ENCODE measurements at places on chromosomes 7 and 10. TPM values are rescaled to one million over a fixed set of nuclear protein-coding genes. Genes with fewer than 3 reads are reported as not detected.

TAF6 gene
- total RNA-seq, result 55.4 TPM

PRSS37 gene
- not detected for total RNA-seq

FAM13C gene
- 10.9 TPM for total RNA-seq

WNT8B gene
- not detected for total RNA-seq

PRLHR gene
- not detected for total RNA-seq

DNAJC30 gene
- total RNA-seq, result 7.9 TPM

NUDT13 gene
- 1.4 TPM for total RNA-seq

NAPEPLD gene
- total RNA-seq, result 9.6 TPM

FGL2 gene
- total RNA-seq, result 20.9 TPM

CPED1 gene
- total RNA-seq, result 12.9 TPM

PTN gene
- total RNA-seq, result 2.4 TPM

BAIAP2L1 gene
- total RNA-seq, result 21.1 TPM

ZNF467 gene
- total RNA-seq, result 41.2 TPM

EGFR gene
- total RNA-seq, result 105 TPM

FAM25C gene
- total RNA-seq, result not detected

DNA sequence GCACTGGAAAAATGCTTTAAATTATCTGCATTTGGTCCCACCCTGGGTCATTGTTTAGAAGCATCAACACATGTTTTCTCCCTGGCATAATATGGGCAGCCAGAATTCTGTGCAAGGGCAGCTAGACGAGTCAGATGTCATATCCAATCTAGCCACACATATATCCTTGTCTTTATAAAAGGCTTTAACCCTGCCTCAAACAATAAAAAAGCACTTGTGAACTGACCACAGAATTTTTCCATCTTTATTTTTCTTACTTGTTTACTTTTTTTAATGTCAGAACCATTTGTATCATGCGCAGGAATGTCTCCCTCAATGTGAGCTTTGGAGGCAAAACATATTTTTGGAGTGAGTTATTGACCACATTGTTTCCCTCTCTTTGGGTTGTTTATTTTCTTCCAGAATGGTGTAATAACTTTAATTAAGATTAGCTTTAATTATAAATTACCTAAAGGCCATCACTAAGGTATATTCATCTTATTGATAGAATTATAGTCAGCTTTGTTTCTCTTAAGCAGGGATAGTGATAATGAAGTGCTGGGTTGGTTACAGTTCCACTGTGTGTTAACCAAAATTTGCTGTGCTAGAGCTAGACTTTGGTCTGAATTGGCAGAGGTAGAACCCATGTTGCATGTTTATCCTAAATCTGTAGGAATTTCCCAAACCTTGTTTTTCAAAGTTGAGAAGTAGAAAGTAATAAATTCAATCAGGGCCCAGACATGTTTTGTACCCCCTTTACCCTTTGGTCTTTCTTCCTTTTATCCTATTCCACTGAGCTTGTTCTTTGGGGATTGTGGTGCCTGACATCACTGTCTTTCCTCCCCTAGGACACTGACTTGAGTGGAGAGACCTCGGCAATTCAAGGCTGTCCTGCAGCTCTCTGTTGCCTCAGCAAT is 1078.4 kb downstream of the KCNMA1 start:
- H3K4me3 ChIP-seq, result no peak overlapping the region
- no peaks in the 10 kb centered on the region for H3K27me3 ChIP-seq
- no peak for DNase-seq
- H3K27ac ChIP-seq, result peak overlapping the region; percentile 33

- peak; percentile 37 for DNase-seq
- H3K27me3 ChIP-seq, result no peaks in the 10 kb centered on the region
- H3K4me3 ChIP-seq, result no peak overlapping the region
- H3K27ac ChIP-seq, result peak overlapping the region; percentile 18
- H3K4me1 ChIP-seq, result peaks cover 32% of the 10 kb centered on the region
Measured at GRCh38 chr7:66145400-66146104, 30.9 kb downstream of the CRCP start.

DNA sequence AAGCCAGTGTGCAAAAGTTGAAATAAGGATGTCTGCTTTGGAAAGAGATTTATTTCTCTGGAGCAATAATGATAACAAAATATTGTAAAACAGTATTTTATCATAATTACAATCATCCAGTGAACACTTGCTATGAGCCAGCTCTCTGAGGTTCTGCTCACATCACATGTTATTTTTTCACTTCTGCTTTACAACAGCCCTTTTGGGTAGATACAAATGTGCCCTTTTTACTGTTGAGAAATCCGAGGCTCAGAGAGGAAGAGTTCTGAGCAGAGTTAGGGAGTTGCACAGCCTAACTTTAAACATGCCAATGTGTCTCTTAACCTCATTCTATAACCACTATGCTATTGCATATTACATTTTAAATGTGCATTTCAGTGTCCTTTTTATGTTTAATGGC is 232.6 kb upstream of the CDC14C start:
- no peak overlapping the region for H3K4me3 ChIP-seq
- no peaks in the 10 kb centered on the region for H3K27me3 ChIP-seq
- no peak overlapping the region for H3K27ac ChIP-seq
- no peak for DNase-seq

DNA sequence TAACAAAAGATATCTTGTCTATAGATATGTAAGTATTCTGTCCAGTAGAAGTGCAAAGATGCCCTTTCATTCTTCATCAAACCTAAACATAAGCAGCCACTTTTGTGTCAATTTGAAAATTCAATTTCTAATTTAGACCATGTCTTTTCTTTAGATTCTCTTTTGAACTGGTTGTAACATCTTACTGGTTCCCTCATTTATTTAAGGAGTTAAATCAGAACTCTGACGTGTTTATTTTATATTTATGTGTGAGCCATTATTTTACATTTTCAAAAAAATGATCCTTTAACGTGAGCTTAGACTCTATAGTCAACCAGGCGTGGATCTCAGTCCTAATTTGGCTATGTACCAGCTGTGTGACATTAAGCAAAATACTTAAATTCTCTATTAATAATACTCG is 74.0 kb upstream of the PHYHIPL start:
- DNase-seq, result no peak
- no peaks in the 10 kb centered on the region for H3K4me1 ChIP-seq
- H3K4me3 ChIP-seq, result no peak overlapping the region
- no peaks in the 10 kb centered on the region for H3K36me3 ChIP-seq
- no peaks in the 10 kb centered on the region for H3K27me3 ChIP-seq
- H3K27ac ChIP-seq, result no peak overlapping the region

DNA sequence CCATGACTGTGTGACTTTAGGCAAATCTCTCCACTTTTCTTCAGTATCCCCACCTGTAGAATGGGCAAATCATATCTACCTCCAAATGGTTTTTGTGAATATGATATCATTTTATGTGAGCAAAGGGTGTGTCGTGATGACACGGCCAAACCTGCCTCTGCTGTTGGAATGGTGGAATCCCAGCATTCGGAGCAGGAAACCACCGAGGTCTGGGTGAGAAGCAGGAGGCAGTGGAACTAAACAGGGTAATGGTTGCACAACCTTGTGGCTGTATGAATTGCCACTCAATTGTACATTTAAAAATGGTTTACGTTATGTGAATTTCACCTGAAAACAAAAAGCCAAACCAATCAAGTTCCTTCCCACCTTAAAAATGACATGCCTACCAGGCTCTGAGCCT is 131.4 kb upstream of the ZMIZ1 start:
- H3K27ac ChIP-seq, result peak overlapping the region; percentile 76
- no peak overlapping the region for H3K4me3 ChIP-seq
- peaks cover 38% of the 10 kb centered on the region for H3K4me1 ChIP-seq

- H3K4me3 ChIP-seq, result no peak overlapping the region
- DNase-seq, result peak; percentile 89
- no peaks in the 10 kb centered on the region for H3K4me1 ChIP-seq
- H3K27me3 ChIP-seq, result no peaks in the 10 kb centered on the region
- H3K27ac ChIP-seq, result no peak overlapping the region
Measured at GRCh38 chr10:123583639-123584418, 82.3 kb upstream of the GPR26 start.

DNA sequence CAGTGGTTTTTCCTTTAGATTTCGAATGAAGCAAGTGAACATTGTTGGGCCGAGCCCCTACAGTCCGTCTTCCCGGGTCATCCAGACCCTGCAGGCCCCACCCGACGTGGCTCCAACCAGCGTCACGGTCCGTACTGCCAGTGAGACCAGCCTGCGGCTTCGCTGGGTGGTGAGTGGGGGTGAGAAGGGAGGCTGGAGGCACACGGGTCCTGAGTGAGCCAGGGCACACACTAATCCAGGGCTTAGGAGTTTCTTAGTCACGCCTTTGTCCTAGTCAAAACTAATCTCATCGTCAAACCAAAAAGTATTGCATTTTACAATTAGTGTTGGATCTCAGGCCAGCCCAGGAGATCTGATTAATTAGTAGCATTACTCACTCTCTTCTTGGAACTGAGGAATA is 568.8 kb upstream of the FOXK1 start:
- H3K4me3 ChIP-seq, result no peak overlapping the region
- H3K27me3 ChIP-seq, result no peaks in the 10 kb centered on the region
- H3K27ac ChIP-seq, result no peak overlapping the region
- no peaks in the 10 kb centered on the region for H3K4me1 ChIP-seq

GRCh38 chr7:96548664-96549063 is 161.0 kb downstream of the SEM1 start:
- no peak for DNase-seq
- H3K27ac ChIP-seq, result no peak overlapping the region
- H3K27me3 ChIP-seq, result no peaks in the 10 kb centered on the region
- no peak overlapping the region for H3K4me3 ChIP-seq
- H3K4me1 ChIP-seq, result no peaks in the 10 kb centered on the region
- no peaks in the 10 kb centered on the region for H3K36me3 ChIP-seq

DNA sequence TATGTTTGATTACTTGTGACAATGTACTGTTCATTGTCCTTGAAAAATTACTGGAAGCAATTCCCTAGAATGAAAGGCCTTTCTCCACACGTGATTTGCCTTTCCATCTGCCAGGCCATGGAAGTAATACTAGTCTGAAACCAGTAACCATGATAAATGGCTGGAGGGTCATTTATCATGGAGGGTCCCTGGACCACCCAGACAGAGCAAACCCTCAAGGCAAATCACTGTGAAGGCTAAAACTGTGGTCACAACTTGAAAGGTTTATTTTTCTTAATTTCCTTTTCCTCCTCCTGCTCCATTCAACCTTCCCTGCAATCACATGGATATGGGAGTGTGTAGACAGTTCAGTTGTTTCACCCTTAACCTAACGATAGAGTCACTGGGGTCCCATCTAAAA is 16.4 kb downstream of the BRAF start:
- no peaks in the 10 kb centered on the region for H3K36me3 ChIP-seq
- H3K4me3 ChIP-seq, result no peak overlapping the region
- no peaks in the 10 kb centered on the region for H3K27me3 ChIP-seq

- DNase-seq, result no peak
- no peak overlapping the region for H3K4me3 ChIP-seq
- no peaks in the 10 kb centered on the region for H3K27me3 ChIP-seq
- no peak overlapping the region for H3K27ac ChIP-seq
- H3K36me3 ChIP-seq, result no peaks in the 10 kb centered on the region
- no peaks in the 10 kb centered on the region for H3K4me1 ChIP-seq
Measured at GRCh38 chr10:131011936-131012640, 299.4 kb downstream of the TCERG1L start.

GRCh38 chr7:65449505-65449852 is 75.8 kb downstream of the ZNF92 start:
- DNase-seq, result no peak
- no peak overlapping the region for H3K4me3 ChIP-seq
- H3K4me1 ChIP-seq, result no peaks in the 10 kb centered on the region
- no peak overlapping the region for H3K27ac ChIP-seq
- no peaks in the 10 kb centered on the region for H3K36me3 ChIP-seq

GRCh38 chr7:3089493-3089892 is 45.8 kb upstream of the CARD11 start:
- no peaks in the 10 kb centered on the region for H3K4me1 ChIP-seq
- no peaks in the 10 kb centered on the region for H3K27me3 ChIP-seq
- no peaks in the 10 kb centered on the region for H3K36me3 ChIP-seq
- no peak overlapping the region for H3K4me3 ChIP-seq
- H3K27ac ChIP-seq, result no peak overlapping the region

GRCh38 chr10:124472071-124472470 is 10.4 kb downstream of the LHPP start:
- no peaks in the 10 kb centered on the region for H3K27me3 ChIP-seq
- H3K27ac ChIP-seq, result no peak overlapping the region
- no peak for DNase-seq
- no peaks in the 10 kb centered on the region for H3K4me1 ChIP-seq
- H3K36me3 ChIP-seq, result no peaks in the 10 kb centered on the region
- H3K4me3 ChIP-seq, result no peak overlapping the region

DNA sequence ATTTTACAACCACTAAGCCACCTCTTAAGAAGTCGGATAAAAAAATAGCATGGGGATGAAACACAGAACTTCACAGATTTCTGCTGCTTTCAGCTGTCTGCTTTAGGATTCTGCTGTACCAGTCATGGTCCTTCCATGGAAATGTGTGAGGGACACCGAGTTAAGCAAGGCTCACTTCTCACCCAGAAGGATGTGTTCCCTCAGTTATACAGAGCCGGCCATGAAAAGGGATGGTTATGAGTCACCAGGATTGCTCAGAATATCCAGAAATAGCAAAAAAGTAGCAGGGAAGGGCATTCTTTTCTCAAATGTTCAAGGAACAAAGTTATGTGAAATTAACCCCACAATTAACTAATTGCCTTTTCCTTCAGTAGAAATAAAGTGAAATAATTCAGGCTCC is 124.4 kb downstream of the AMPH start:
- no peak for DNase-seq
- no peaks in the 10 kb centered on the region for H3K27me3 ChIP-seq
- no peak overlapping the region for H3K27ac ChIP-seq
- no peak overlapping the region for H3K4me3 ChIP-seq

GRCh38 chr7:5088906-5089305 is 43.2 kb downstream of the RBAK start:
- no peak for DNase-seq
- H3K4me3 ChIP-seq, result no peak overlapping the region
- H3K27me3 ChIP-seq, result no peaks in the 10 kb centered on the region

- H3K4me3 ChIP-seq, result peak overlapping the region; percentile 41
- no peak for DNase-seq
- H3K27ac ChIP-seq, result no peak overlapping the region
- H3K27me3 ChIP-seq, result peaks cover 38% of the 10 kb centered on the region
- peaks cover 9% of the 10 kb centered on the region for H3K4me1 ChIP-seq
Measured at GRCh38 chr10:132036153-132036886, 29.4 kb upstream of the JAKMIP3 start.

DNA sequence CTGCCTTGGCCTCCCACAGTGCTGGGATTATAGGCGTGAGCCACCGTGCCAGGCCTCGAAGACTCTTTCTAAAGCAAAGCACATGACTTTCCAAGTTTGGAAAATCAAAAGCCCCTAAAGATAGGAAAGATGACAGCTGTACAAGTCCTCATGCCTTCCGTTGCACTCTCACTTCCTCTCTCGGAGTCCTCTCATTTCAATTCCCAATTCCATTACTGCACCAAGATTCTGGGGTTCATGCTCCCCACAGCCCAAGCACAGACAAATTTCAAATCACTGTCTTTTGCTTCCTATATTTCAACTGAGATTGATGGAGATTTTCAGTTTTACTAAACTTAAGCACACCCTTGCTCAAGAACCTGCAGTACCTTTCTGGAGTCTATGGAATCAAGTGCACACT is 10.9 kb upstream of the PLAU start:
- no peak for DNase-seq
- H3K4me1 ChIP-seq, result no peaks in the 10 kb centered on the region
- no peak overlapping the region for H3K4me3 ChIP-seq
- H3K36me3 ChIP-seq, result no peaks in the 10 kb centered on the region

GRCh38 chr7:20991544-20991943 is 204.9 kb upstream of the SP8 start:
- no peak for DNase-seq
- H3K4me1 ChIP-seq, result no peaks in the 10 kb centered on the region
- no peaks in the 10 kb centered on the region for H3K36me3 ChIP-seq
- H3K27ac ChIP-seq, result no peak overlapping the region
